Astrocyte of the cerebellum (primary cell): ENCODE measurements at places on chromosomes 4 and X.
A peak's percentile ranks its signal among the peaks of the same experiment; 100 is the strongest.

DNA sequence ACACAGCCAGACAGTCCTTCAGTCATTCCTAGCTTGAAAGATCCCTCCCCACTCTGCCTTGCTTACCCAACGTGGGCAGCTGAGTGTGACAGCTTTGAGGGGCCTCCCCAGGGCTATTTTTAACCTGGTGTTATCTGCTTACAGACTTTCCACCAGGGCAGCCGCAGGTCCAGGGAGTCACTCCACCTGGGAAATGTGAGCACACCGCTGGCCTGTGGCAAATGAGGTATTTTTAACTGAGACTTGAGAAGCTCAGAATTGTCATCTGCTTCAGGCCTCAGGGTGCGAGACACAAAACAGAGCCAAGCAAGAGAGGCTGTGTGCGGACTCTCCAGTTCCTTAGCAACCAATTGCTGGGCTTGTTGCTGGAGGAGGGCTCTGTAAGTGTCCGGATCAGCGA, 13.0 kb downstream of the CORIN start:
- no peak for DNase-seq

- no peak for DNase-seq
Measured at GRCh38 chr4:151568966-151569365, 160.0 kb downstream of the FHIP1A start.

- no peak for DNase-seq
Measured at GRCh38 chr4:147830987-147831386, 99.1 kb downstream of the ARHGAP10 start.

GRCh38 chr4:112848911-112849310, 200.5 kb upstream of the ANK2 start:
- no peak for DNase-seq

GRCh38 chrX:119238557-119238956, 2.5 kb downstream of the PGRMC1 start:
- DNase-seq, result no peak

GRCh38 chr4:40587351-40587750, 42.3 kb downstream of the RBM47 start:
- no peak for DNase-seq

- DNase-seq, result no peak
Measured at GRCh38 chr4:31667686-31668085, 947.5 kb downstream of the PCDH7 start.

DNA sequence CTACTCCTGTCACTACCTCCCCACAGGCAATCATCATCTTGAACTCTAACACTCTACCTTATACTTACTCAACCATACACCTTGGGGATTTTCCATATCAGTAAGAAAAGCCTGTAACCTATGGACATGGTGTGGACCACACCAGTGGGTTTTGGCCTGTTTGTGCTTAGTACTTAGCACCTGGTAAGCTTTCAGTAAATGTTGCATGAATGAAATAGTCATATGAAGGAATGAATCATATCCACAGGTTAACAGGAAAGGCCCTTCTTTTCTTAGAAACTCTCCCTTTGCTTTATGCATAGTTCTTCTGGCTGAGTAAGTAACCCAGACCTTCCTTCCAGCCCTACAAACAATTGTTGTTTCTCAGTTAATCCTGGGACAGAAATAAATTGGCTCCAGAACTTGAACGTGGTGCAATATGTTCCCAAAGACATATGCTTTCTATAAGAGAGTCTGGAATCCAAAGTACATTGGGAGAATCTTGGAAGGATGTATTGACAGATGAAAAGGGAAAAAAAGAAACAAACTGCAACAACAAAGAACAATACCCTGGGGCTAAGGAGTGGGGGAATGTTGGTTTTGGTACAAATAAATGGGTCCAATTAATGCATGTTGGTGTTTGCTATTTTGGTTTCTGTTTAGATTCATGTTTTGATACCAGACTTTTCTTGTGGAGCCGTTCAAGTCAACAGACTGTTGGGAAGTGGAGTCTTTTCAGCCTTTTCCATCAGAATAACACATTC, 27.8 kb downstream of the RASL11B start:
- no peak for DNase-seq

- DNase-seq, result no peak
Measured at GRCh38 chr4:91322961-91323360, 980.8 kb upstream of the GRID2 start.

DNA sequence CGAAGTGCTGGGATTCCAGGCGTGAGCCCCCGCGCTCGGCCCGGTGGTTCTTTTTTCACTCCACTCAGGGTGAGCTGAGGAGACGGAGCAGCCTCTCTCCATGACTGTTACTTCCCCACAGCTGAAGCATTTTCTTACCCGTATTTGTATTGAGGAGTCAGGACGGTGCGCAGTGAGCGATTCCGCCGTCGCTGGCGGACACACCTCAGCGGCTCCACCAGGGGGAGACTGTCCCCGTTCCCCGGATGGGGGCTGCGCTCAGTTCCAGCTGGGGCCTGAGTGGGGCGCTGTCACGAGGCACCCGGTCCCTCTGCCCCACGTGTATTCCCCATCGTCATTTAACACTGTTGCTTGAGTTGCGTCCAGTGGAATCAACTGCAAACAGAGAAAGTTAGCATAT, 844.0 kb upstream of the FRG1 start:
- no peak for DNase-seq

DNA sequence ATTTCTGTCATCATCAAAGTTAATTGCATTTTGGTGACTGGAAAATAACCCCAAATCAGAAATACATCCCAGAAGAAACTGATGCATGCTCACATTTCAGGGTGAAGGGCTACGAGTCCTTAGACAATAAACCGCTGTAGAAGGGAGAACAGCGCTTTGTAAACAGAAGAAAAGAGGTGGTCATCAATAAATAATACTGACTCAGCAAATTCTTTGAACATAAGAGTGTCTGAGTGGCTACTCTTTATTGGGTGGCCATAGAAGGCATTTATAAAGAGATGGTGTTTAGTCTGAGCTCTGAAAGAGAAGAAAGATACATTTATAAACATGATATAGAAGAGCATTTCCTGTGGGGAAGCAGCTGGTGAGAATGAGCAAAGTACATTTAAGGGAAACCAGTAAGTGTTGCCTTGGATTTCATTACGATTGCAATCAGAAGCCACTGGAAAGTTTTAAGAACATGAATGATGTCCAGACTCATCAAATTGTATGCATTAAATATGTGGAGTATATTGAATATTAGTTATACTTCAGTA, 246.9 kb upstream of the GIMD1 start:
- no peak for DNase-seq

GRCh38 chr4:28248269-28248668, 1387.6 kb downstream of the STIM2 start:
- no peak for DNase-seq

DNA sequence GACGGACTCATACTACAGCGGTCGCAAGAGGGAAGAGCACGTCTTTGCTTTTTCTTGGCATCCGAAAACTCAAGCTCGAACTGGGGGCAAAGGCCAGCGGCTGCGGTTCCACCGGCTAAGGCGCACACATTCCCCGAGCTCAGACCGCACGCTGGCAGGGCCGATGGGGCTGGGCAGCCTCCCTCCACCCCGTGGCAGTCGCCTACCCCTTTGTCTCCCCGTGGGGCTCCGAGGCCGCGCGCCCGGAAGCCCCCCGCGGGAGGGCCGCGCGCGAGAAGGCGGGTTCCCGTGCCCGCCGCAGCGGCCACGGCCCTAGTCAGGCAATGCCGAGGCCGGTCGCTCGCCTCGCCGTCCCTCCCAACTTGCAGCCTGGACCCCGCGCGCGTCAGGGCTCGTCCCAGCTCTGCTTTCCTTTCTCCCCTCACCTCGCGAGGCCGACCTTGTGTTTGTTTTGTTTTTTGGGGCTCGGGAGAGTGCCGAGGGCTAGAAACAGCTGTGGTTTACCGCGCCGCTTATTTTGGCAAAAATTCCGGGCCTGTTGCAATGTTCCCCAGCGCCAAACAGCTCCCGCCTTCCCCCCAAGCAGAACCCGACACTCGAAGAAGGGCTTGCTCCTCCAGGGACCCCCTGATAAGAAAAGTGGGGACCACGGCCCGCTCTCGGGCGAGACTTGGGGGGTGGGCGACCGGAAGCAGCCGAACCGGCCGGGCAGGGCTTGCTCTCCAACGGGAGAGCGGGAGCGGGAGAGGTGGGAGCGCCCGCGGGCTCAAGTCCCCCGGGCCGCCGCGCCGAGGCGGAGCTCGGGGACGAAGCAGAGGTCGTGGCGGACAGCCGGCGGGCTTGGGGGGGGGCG, 561 bp upstream of the N4BP2 start:
- peak; percentile 85 for DNase-seq

GRCh38 chr4:121182296-121182695, 18.2 kb upstream of the TNIP3 start:
- DNase-seq, result no peak

- no peak for DNase-seq
Measured at GRCh38 chrX:65706041-65706828, 38.8 kb downstream of the MSN start.

DNA sequence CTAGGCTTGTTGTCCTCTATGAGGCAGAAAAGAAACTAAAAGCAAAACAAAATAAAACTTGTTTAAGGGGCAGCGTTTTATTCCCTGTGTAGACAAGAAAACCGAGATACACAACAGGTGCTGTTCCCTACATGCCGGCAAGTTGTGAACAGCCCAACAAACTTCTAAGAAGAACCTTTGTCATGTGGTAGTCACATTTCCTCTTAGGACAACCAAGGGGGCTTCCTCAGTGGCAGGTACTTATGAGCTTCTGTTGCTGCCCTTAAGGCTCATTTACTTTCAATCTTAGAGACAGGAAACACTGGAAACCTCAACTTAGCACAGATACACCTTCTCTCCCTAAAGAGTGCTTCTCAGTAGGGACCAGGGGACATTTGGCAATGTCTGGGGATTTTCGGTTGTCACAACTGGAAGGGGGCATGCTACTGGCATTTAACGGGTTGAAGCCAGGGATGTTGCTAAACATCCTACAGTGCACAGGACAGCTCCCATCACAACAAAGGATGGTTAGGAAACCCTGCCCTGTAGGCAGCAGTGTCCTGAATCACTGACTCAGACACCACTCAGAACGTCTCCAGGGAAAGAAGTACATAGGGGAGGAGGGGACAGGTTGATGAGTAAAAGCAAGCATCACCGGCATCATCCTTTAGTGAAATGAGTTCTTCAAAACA, 111.0 kb downstream of the ASB9 start:
- no peak for DNase-seq
